ENCODE measurements at places on chromosomes 5 and 9.

- DNase-seq: no peak
Observed at GRCh38 chr9:38305582-38305981, 86.9 kb upstream of the ALDH1B1 start.

DNA sequence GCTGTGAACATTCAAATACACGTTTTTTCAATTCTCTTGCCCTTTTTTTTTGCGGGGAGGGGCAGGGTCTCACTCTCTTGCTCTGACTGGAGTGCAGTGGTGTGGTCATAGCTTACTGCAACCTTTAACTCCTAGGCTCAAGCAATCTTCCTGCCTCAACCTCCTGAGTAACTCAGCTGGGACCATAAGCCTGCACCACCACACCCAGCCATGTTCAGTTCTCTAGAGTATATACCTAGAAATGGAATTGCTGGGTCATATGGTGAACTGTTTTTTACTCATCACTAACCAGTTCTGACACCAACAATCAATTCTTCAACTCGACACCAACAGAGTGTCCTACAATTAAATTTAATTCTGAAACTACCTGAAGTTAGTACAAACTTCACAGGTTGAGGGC lies 85.5 kb upstream of the ZNF169 start:
- DNase-seq: no peak

DNA sequence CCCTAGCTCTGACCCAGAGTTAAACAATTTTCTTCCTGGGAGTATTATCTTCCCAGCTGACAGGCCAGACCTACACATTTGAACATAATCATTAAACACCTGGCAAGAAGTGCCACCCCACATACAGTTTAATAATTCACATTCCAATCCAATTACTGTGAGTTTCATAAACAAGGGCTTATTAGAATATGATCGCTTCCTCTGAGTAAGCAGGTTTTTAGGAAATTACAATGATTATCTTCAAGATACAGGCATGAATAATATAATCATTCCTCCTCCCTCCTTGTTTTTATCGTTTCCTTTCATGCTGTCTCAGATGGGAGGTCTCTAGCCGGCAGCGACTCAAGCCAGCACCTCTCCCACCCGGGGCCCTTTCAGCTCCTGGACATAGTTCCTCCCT lies 15.8 kb upstream of the KIF4B start:
- DNase-seq: no peak

DNA sequence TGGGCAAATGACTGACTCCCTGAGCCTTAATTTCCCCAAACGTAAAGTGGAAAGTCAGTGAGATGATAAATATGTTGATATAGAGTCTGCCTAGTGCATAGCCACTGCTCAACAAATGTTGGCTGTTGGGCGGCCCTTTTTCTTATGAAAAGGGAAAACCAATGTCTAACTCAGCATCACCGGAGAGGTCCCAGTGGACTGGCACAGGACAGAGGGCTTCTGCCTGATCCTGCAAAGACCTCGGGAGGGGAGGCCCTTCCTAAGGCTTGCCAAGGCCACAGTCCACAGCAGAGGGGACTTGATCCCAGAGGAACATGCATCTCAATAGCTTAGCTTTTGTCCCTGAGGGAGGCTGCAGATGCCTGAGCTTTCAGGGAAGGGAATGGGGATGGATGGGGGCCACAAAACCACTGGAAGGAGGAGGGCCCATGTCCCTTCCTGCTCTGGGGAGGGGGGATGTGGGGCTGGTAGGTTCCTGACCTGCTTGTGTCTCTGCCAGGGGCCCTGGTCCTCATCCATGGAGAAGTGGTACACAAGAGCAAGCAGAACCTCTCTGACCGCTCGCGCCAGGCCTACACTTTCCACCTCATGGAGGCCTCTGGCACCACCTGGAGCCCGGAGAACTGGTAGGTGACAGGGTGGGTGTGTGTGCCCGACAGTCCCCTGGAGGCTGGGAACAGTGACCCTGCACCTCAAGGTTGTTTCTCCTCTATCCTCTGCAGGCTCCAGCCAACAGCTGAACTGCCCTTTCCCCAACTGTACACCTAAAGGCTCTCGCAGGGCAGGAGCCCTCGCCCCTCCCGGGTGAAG lies 6.3 kb downstream of the DOLK start:
- no peak for DNase-seq

GRCh38 chr5:35009657-35010056 lies 38.1 kb downstream of the AGXT2 start:
- DNase-seq: no peak

- DNase-seq: no peak
Observed at GRCh38 chr5:99116526-99116925, 187.7 kb upstream of the CHD1 start.

DNA sequence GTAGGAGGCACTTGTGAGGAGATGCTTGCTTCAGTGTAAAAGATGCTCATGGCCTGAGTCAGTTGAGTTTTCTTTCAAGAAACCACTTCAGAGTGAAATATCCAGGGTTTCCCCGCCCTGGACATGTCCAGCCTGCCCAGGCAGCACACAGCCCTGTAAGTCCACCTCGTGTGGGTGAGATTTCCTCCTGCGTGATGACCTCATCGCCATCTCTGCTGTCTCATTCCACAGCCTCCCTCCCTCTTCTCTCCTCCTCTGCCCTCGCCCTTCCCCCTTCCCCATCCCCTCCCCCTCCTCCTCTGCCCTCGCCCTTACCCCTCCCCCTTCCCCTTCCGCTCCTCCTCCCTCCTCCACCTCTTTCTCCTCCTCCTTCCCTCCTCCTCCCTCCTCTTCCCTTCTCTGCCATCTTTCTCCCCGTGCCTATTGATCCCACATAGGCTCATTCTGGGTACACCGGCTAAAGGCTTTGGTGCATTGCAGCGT lies 34.0 kb upstream of the NCS1 start:
- DNase-seq: no peak

GRCh38 chr5:89830691-89831090 lies 578.9 kb downstream of the CETN3 start:
- DNase-seq: no peak

GRCh38 chr9:87533271-87533670 lies 35.6 kb downstream of the DAPK1 start:
- DNase-seq: no peak

DNA sequence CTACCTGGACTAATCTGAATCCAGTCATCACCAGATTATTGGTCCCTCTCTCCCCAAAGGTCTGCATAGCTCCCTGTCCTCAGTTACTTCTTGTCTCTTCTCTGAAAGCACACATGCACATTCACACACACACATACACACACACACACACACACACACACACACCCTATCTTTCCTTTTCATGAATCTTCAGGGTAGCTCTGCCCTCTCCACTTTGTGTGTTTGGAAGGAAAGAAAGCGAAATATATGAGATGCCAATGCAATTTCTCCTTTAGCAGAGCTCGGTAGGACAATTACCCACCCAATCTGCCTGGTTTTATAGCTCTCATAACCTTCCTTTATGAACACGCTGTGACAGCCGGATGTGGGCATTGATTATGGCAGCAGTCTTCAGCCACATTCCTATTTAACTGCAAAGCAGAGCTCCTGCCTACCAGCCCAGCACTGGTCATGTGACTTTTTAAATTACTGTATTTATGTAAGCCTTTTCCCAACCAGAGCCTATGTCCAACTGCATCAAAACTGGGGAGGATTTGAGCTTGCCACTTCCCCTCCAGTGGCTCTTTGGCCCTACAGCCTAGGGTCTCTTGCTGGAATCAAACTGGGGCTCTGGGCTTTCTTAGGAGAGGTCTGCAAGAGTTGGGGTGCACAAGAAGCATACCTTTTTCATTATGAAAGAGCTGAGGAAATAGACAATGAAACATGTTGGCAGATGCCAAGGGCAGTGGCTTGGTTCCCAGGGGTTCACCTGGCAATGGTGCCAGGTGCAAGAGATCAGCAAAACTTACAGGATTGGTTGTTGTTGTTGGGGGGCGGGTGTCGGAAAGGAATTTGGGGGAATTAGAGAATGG lies 20.8 kb upstream of the MATR3 start:
- DNase-seq: no peak

- no peak for DNase-seq
Observed at GRCh38 chr9:115350548-115350947, 232.6 kb upstream of the TNC start.

DNA sequence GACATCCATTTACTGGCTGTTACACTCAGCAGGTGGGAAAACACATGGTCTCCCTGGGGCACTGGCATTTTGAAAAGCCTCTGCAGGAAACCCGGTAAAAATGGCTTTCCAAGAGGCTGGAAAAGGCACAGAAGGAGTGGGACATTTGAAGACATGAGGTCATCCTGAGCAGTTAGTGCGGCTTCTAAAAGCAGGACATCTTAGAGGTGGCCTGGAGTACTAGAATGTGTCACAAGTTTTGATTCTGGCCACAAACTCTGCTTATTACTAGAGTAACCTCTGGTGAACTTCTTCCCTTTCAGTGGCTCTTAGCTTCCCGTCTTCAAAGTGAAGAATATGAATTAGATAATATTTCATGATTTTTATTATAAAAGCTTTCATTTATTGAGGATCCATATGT lies 423.0 kb upstream of the BRINP1 start:
- no peak for DNase-seq

GRCh38 chr5:915946-916345 lies 23.3 kb downstream of the TRIP13 start:
- no peak for DNase-seq

- no peak for DNase-seq
Observed at GRCh38 chr5:77431286-77431685, 60.8 kb downstream of the WDR41 start.

DNA sequence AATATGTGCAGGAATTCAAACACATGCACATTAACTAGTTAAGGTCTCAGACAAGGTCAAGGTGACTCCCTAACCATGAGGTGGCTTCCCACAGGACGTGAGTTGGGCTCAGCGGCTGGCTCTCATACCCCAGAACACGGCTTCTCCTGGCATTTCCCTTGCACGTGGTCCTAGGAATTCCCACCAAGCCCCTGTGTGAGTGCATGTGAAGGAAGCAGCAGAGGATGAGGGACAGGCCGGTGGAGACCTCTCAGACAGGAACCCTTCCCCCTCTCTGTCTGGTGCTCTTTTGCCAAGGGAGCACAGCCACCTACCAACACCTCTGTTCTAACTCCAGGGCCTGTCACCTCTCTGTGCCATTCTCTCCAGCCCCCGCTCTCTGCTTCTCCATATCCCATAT lies 271.0 kb downstream of the FSTL4 start:
- no peak for DNase-seq

DNA sequence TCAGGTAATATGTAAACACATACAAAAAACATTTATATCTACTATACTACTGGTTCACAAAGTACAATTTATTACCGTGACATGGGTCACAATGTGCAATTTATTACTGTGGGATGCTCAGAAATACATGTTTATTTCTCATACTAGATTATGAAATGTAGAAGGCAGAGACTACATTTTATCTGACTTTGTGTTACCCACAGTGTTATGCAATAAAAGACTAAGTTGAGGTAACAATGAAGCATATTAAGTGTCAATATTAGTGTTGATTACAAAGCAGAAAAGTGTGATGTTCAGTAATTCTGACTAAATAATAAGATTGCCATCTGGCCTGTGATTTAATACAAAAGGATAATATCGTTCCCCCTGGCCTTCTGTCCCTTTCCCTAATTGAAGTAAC lies 42.4 kb downstream of the CPLANE1 start:
- DNase-seq: no peak

DNA sequence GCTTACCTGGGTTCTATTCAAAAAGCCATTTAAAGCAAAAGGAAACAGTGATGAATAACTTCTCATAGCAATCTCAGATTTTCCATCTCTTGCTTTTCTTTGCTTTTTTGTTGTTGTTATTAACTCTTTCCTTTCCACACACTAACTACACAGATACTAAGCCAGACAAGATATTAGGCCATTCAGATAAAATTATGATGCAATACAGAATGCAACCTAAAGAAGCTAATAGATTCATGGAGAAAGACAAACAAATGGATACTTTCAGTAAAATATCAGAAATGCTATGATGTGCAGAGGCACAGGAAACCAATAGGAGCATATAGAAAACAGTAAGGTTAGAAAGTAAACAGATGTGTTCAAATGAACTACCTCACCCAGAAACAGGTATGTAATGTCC lies 597.0 kb upstream of the ITGA1 start:
- DNase-seq: no peak

- no peak for DNase-seq
Observed at GRCh38 chr5:11182441-11183080, 421.5 kb upstream of the DAP start.

DNA sequence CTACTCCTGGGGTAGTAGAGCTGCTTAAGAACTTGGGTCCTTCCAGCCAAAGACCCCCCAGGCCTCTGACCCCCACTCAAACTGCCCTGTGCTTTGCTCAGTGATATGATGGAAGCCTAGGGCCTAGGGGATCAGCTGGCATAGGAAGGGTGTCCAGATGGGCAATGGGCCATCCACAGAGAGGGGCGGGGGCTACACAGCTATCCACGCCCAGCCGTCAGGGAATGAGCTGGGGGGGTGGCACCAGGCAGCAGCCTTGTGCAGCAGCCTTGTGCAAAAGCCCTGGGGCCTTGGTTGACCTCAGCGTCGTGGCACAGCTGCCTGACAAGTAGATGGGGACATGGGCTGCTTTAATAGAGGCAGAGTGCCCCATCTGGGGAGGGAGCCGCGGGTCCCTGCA lies 43.2 kb downstream of the DAB2IP start:
- no peak for DNase-seq

- DNase-seq: peak; percentile 78
Observed at GRCh38 chr9:91193658-91194391, 167.9 kb downstream of the AUH start.
